ENCODE measurements at places on chromosomes 5 and 9.

DNA sequence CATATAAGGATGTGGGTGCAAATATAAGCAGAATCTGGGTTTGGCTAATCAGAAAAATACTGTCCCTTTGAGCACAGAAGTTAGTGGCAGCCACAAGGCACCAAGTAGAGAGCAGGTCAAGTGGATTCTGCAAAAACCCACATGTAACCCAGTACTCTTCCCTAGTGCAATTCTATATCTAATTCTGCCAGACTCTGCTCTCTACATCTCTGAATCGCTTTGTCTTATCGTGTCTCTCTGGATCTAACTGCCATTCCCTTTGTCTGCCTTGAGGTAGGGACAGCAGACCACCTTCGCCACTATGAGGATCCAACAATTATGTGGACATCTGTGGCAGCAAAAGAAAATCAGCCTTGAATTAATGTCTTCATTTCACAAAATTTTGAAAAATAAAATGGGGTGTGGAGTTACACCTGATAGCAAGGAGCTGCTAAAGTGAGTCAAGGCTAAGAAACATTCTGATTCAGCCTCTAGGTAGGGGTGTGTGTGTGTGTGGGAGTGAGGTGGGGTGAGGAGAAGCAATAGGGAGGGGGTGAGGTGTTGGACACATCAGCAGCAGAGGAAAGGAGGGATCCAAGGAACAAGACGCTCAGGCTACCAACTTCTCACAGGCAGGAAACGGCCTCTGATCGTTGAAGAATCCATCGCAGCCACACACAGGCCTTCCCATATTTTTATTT is 33.7 kb upstream of the ZNF366 start:
- no peak for DNase-seq

DNA sequence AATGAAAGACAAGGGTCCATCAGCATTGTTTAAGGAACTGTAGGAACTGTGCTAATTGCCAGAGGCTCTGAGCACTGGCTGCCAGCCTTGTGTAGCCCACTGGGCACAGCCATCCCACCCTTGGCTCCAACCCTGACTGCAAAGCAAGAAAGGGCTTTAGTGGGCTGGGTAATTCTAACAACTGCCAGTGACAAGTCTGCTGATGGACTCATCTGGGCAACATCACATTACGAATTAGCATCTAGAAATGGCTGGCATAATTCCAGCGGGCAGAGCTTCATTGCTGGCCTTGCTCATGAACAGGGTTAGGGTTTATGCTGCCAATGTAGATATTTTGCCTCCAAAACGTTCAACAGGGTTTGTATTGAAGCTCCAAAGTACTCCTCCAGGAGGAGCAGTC is 326.9 kb downstream of the ARHGEF28 start:
- DNase-seq: no peak

- no peak for DNase-seq
These were observed 7.4 kb downstream of the IRX4 start for GRCh38 chr5:1875281-1875842.

DNA sequence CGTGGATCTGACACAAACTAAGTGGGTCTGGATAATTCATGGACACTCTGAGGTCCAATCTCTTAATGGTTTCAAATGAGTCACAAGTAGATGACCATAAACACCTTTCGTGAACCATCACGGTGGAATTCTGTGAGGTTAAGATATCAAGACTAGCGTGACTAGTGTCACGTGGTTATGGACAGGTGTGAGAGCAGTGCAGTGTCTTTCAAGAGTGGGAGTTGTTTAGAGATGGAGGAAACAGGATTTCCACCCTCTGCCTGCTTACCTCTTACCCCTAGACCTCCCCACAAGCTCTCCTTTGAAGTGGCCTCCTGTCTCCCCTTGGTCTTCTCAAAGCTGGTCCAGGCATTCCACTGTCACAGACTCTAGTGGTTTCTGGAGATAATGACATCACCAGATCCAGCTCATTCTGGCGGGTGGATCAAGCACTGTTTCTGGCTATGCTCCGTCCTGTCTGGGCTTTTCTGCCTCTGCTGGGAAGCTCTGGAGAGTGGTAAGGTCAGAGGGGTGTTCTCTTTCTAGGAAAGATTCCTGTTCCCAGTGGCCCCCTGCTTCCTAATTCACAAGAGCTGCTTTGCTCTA is 20.0 kb upstream of the ZNF782 start:
- DNase-seq: no peak

DNA sequence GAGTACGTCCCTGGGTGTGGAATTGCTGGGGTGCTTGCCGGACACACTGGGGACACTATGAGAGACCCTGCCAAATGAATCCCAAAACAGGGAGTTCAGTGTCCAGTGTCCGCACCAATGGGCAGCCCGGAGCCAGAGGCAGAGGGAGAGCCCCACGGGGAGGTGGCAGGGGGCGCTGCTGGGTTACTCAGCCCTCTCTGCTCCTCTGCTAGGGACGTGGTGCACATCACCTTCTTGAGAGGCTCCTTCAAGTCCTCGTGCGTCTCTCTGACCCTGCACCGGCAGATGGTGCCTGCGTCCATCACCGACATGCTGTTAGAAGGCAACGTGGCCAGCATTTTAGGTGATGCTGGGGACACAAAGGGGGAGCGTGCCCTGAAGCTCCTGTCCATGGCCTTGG is 20.8 kb downstream of the STKLD1 start:
- peak; percentile 49 for DNase-seq

DNA sequence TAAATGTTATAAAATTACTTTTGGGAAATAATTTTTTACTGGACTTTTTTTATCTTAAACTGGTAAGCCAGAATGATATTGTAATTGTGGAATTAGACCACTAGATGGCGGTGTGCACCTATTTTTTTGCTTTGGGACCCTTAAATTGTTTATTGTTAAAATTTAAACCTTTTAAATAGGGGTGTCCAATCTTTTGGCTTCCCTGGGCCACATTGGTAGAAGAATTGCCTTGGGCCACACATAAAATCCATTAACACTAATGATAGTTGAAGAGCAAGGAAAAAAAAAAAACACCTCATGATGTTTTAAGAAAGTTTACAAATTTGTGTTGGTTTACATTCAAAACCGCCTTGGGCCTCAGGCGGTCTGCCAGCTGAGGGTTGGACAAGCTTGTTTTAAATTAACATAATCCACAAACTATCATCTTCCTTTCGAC is 28.4 kb upstream of the GADD45G start:
- no peak for DNase-seq

GRCh38 chr5:41414598-41414997 is 95.8 kb downstream of the PLCXD3 start:
- DNase-seq: peak; percentile 42

DNA sequence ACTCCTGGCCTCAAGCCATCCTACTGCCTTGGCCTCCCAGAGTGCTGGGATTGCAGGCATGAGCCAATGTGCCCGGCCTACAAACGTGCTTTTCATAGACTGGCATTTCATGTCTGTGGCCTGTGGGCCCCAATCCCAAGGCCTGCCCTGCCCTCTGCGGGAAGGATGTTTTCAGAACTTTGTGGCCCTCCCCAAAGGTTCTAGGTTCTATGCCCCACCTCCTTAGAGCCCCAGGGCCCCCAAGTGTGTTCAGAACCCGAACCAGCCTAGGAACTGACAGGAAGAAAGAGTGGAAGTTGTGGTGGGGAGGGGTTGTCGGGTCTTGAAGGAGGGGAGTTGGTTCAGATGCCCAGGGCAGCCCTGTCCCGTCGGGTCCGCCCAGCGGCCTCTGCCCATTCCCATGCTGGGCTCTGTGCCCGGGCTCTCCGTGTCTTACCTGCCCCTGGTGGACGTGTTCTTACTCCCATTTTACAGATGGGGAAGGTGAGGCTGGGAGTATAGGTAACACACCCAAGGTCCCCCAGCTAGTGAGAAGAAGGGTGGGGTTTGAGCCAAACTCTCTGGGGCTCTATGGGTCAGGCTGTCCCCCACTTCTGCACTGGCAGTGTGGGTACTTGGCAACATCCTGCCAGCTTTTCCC is 175.8 kb upstream of the IER5L start:
- DNase-seq: no peak

GRCh38 chr5:19904766-19905165 is 83.2 kb downstream of the CDH18 start:
- no peak for DNase-seq

DNA sequence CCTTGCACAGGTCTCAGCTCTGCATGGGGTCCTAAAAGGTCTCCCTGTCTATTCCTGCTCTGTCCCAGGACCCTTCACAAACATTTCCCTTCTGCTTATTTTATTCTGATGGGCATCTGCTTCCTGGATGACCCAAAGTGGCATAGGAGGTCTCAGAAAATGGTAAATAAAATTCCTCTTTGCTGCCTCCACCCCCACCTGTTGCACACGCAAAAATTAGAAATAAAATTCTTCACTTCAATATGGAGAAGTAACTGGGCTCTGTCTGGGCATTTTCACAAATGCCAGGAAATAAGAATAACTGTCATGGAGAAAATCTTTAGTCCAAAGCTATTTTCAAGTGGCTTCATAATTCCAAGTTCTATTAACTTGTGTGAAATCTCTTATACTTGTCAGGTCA is 106.6 kb upstream of the MAP1B start:
- no peak for DNase-seq
